Glutamatergic neuron (in vitro differentiated cells): ENCODE measurements at places on chromosomes 1 and 21. TPM values are rescaled to one million over a fixed set of nuclear protein-coding genes. Genes with fewer than 3 reads are reported as not detected.

DNA sequence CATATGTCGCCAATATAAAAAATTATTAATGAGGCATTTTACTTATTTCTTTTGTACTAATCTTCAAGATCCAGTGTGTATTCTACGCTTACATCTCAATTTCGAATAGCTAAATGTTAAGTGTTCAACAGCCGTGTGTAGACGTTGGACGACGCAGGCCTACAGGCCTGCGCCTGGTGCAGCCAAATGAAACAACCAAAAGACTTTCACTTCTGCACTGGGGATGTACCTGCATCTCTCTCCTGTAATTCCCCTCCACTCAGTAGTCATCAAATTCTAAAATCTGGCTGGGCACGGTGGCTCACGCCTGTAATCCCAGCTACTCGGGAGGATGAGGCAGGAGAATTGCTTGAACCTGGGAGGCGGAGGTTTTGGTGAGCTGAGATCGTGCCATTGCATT is 76.8 kb upstream of the HNRNPU start:
- DNase-seq: no peak
- H3K27ac ChIP-seq: no peak overlapping the region
- peaks cover 4% of the 10 kb centered on the region for H3K27me3 ChIP-seq
- no peaks in the 10 kb centered on the region for H3K4me1 ChIP-seq
- H3K36me3 ChIP-seq: no peaks in the 10 kb centered on the region
- no peak overlapping the region for H3K4me3 ChIP-seq

DNA sequence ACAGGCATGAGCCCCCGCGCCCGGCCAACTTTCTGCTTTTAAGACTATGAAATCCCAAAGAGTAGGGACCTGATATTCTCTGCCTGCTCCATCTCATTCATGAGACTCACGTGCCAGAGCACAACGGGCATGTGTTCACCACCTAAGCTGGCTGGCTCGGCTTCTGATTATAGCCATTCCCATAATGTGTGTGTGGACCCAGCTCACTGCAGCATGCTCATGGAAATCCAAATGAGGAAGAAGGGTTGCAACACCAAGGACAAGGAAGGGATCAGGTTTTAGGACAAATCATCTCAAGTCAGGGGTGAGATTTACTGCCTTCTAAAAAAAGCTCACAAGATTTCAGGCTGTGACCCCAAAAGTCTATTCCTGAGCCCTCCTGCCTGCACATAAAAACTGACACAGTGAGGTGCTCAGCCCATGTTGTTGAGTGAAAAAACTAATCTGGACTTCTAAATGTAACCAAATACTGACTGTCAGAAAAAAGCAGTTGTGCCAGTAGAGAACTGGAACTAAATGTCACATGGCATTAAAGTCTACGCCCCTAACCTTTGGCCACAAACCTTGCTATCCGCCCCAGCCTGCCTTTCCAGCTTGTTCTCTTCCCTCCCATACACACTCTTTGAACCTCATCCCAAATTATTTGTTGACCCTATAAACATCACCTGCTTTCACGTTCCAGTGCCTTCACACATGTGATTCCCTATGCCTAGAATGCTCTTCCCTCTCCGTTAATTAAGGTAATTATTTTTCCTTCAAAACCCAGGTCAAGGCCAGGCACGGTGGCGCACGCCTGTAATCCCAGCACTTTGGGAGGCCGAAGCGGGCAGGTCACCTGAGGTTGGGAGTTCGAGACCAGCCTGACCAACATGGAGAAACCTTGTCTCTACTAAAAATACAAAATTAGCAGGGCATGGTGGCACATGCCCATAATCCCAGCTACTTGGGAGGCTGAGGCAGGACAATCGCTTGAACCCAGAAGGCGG is 9.1 kb upstream of the COA7 start:
- peaks cover 10% of the 10 kb centered on the region for H3K4me1 ChIP-seq
- no peak overlapping the region for H3K4me3 ChIP-seq
- H3K27me3 ChIP-seq: peaks cover 4% of the 10 kb centered on the region
- H3K27ac ChIP-seq: no peak overlapping the region
- DNase-seq: no peak

GRCh38 chr1:107141491-107142126 is 770 bp downstream of the NTNG1 start:
- no peak for DNase-seq
- no peaks in the 10 kb centered on the region for H3K4me1 ChIP-seq
- no peaks in the 10 kb centered on the region for H3K36me3 ChIP-seq
- no peak overlapping the region for H3K27ac ChIP-seq
- H3K4me3 ChIP-seq: peak overlapping the region; percentile 92

- H3K4me3 ChIP-seq: no peak overlapping the region
- peaks cover 4% of the 10 kb centered on the region for H3K27me3 ChIP-seq
- no peak for DNase-seq
- H3K4me1 ChIP-seq: no peaks in the 10 kb centered on the region
- no peak overlapping the region for H3K27ac ChIP-seq
- H3K36me3 ChIP-seq: no peaks in the 10 kb centered on the region
Observed at GRCh38 chr21:35273333-35273732, 224.2 kb upstream of the RUNX1 start.

DNA sequence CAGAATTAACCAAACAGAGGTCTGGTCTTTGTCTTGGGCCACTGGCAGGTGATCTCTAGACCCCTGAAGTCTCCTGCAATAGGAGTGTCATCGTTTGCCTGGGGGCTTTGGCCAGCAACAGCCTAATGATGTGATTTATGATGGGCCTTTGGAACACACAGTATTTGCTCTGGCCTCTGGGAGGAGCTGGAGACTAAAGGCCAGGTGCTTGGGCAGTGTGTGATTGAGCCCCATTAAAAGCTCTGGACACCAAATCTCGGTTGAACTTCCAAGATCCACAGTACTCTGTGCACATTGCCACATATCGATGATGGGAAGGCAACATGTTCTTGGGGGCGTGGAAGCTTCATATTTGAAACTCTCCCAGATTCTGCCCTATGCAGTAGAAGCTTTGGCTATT is 32.0 kb upstream of the TLR5 start:
- no peak overlapping the region for H3K27ac ChIP-seq
- no peak for DNase-seq
- H3K4me1 ChIP-seq: no peaks in the 10 kb centered on the region

GRCh38 chr1:175823406-175823805 is 80.0 kb upstream of the TNR start:
- no peak for DNase-seq
- no peaks in the 10 kb centered on the region for H3K36me3 ChIP-seq
- no peaks in the 10 kb centered on the region for H3K27me3 ChIP-seq
- no peak overlapping the region for H3K4me3 ChIP-seq

DNA sequence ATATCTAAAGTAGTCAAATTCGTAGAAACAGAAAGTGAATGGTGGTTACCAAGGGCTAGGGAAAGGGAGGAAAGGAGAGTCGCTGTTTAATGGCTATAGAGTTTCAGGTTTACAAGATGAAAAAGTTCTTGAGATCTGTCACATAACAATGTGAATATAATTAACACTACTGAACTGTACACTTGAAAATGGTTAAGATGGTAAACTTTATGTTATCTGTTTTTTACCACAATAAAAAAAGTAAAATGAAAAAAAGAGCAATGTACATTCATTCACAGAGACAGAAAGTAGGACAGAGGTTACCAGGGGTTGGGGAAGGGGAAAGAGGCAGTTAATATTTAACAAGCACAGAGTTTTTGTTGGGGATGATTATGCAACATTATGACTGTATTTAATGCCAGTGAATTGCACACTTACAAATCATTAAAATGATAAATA is 53.3 kb upstream of the SEC16B start:
- DNase-seq: no peak
- H3K4me3 ChIP-seq: no peak overlapping the region
- peaks cover 2% of the 10 kb centered on the region for H3K27me3 ChIP-seq

GRCh38 chr1:230101556-230101955 is 34.5 kb downstream of the GALNT2 start:
- DNase-seq: no peak
- H3K27ac ChIP-seq: peak overlapping the region; percentile 21
- H3K36me3 ChIP-seq: peaks cover 5% of the 10 kb centered on the region
- peaks cover 37% of the 10 kb centered on the region for H3K4me1 ChIP-seq
- peaks cover 5% of the 10 kb centered on the region for H3K27me3 ChIP-seq

- H3K4me3 ChIP-seq: no peak overlapping the region
- DNase-seq: no peak
- H3K27me3 ChIP-seq: no peaks in the 10 kb centered on the region
Observed at GRCh38 chr1:6880951-6881690, 95.9 kb downstream of the CAMTA1 start.

- no peaks in the 10 kb centered on the region for H3K36me3 ChIP-seq
- H3K4me3 ChIP-seq: no peak overlapping the region
- peaks cover 2% of the 10 kb centered on the region for H3K4me1 ChIP-seq
- no peak for DNase-seq
- no peak overlapping the region for H3K27ac ChIP-seq
Observed at GRCh38 chr1:113276507-113276906, 113.8 kb upstream of the MAGI3 start.

DNA sequence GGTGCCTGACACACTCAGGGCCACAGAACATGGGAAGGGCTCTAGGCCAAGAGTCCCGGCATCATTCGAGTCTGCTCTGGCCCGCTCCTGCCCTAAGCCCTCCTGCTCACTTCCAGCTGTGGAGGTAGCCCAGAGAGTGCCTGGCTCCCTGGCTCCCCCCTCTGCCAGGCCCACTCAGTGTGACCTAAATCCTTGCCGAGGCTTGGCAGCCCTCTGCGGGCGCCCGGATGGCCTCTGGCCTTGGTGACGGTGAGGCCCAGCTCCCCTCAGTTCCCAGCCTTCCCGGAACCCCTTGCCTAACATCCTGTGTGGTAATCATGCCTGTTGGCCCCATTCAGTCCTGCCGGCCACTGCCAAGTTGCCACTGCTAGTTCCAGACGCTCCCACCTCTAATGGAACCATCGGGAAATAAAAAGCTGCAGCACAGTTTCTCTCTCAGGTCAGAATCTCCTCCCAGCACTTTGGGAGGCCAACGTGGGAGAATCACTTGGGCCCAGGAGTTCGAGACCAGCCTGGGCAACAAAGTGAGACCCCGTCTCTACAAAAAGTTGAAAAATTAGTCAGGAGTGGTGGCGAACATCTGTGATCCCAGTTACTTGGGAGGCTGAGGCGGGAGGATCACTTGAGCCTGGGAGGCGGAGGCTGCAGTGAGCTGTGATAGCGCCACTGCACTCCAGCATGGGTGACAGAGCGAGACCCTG is 1.2 kb upstream of the H6PD start:
- DNase-seq: no peak
- peaks cover 6% of the 10 kb centered on the region for H3K27me3 ChIP-seq
- H3K4me3 ChIP-seq: no peak overlapping the region
- no peaks in the 10 kb centered on the region for H3K4me1 ChIP-seq
- no peak overlapping the region for H3K27ac ChIP-seq

- H3K36me3 ChIP-seq: no peaks in the 10 kb centered on the region
- H3K27ac ChIP-seq: no peak overlapping the region
- DNase-seq: no peak
- no peaks in the 10 kb centered on the region for H3K27me3 ChIP-seq
- no peak overlapping the region for H3K4me3 ChIP-seq
Observed at GRCh38 chr1:208154040-208154439, 90.1 kb downstream of the PLXNA2 start.

- H3K4me3 ChIP-seq: peak overlapping the region; percentile 95
- no peak for DNase-seq
- H3K4me1 ChIP-seq: peaks cover 13% of the 10 kb centered on the region
- H3K27me3 ChIP-seq: peaks cover 25% of the 10 kb centered on the region
Observed at GRCh38 chr1:46133781-46134350, 1.4 kb upstream of the PIK3R3 start.

GRCh38 chr1:204407295-204407971 is 4.2 kb downstream of the PPP1R15B start:
- no peaks in the 10 kb centered on the region for H3K36me3 ChIP-seq
- H3K4me3 ChIP-seq: peak overlapping the region; percentile 97
- H3K27me3 ChIP-seq: peaks cover 7% of the 10 kb centered on the region
- H3K4me1 ChIP-seq: peaks cover 6% of the 10 kb centered on the region
- H3K27ac ChIP-seq: no peak overlapping the region
- DNase-seq: no peak

DNA sequence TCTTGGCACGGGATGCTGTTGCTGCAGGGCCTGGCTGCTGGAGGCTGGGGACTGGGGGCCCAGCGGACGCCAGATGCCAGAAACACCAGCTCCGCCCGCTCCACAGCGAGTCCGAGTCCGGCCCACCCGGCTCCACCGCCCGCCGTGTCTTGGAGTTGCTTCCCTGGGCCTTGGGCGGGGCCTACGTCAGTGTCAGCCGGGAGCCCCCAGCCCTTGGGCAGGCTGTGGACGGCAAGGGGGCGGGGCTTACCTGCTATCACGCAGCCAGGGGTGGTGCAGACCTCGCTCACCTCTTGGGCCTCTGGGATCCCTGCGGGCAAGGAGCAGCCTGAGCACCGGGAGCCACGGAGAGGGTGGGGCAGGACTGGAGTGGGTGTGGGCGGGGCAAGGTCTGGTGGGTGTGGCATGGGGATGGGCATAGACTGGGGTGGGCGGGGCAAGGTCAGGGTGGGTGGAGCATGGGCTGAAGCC is 21.8 kb downstream of the MMEL1 start:
- H3K4me1 ChIP-seq: no peaks in the 10 kb centered on the region
- H3K4me3 ChIP-seq: no peak overlapping the region
- H3K36me3 ChIP-seq: peaks cover 5% of the 10 kb centered on the region
- H3K27me3 ChIP-seq: no peaks in the 10 kb centered on the region

- no peaks in the 10 kb centered on the region for H3K36me3 ChIP-seq
- H3K27me3 ChIP-seq: peaks cover 2% of the 10 kb centered on the region
- H3K4me3 ChIP-seq: no peak overlapping the region
- peaks cover 13% of the 10 kb centered on the region for H3K4me1 ChIP-seq
- no peak for DNase-seq
Observed at GRCh38 chr1:30159015-30159414, 564.4 kb downstream of the MATN1 start.

GRCh38 chr1:224292419-224292818 is 37.6 kb downstream of the NVL start:
- no peaks in the 10 kb centered on the region for H3K36me3 ChIP-seq
- H3K4me3 ChIP-seq: no peak overlapping the region

DNA sequence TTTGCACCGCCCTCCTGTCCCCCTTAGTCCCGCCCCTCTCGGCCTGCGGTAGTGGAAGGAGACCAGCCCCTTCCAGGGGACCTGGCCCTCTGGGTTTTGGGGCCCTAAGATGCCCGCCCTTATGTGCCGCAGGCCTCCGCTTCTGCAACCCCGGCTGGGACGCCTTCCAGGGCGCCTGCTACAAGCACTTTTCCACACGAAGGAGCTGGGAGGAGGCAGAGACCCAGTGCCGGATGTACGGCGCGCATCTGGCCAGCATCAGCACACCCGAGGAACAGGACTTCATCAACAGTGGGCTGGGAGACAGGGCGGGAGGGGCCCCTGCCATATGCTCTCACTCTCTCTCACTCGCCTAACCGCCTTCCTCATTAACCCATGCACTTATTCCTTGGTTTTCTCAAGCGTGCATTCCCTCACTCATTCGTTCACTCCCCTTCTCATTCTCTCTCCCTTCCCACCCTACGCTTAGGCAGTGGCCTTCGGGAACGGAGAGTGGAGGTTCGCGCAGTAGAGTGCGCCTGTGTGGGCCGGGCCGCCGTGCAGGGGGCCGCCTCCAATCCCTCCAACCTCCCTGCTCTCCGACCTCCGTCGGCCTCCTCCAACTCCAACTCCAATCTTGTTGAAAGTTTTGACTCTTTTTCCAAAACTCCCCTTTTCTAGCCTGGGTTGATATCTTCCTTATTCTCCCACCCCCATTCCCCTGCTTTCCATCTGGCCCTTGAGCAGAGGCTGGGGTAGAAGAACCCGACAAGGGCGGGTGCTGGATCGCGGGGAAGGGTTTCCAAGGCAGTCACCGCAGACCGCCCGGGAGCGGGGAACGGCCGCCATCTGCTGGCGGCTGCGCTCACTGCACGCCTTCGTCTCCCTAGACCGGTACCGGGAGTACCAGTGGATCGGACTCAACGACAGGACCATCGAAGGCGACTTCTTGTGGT is 15.2 kb downstream of the BCAN start:
- no peaks in the 10 kb centered on the region for H3K36me3 ChIP-seq
- H3K4me1 ChIP-seq: peaks cover 51% of the 10 kb centered on the region
- H3K4me3 ChIP-seq: peak overlapping the region; percentile 81
- H3K27me3 ChIP-seq: peaks cover 22% of the 10 kb centered on the region
- H3K27ac ChIP-seq: no peak overlapping the region

The GBP1 gene
- not detected for total RNA-seq

The NKAIN1 gene
- 263 TPM for total RNA-seq

The ATP1A2 gene
- total RNA-seq: not detected
